ENCODE measurements at places on chromosomes 12 and 14.

GRCh38 chr12:68861890-68862289 is 53.9 kb downstream of the MDM2 start:
- no peak for DNase-seq

- DNase-seq: no peak
Measured at GRCh38 chr12:99004799-99005466, 359.8 kb downstream of the APAF1 start.

GRCh38 chr14:87852107-87852506 is 140.9 kb downstream of the GALC start:
- no peak for DNase-seq

DNA sequence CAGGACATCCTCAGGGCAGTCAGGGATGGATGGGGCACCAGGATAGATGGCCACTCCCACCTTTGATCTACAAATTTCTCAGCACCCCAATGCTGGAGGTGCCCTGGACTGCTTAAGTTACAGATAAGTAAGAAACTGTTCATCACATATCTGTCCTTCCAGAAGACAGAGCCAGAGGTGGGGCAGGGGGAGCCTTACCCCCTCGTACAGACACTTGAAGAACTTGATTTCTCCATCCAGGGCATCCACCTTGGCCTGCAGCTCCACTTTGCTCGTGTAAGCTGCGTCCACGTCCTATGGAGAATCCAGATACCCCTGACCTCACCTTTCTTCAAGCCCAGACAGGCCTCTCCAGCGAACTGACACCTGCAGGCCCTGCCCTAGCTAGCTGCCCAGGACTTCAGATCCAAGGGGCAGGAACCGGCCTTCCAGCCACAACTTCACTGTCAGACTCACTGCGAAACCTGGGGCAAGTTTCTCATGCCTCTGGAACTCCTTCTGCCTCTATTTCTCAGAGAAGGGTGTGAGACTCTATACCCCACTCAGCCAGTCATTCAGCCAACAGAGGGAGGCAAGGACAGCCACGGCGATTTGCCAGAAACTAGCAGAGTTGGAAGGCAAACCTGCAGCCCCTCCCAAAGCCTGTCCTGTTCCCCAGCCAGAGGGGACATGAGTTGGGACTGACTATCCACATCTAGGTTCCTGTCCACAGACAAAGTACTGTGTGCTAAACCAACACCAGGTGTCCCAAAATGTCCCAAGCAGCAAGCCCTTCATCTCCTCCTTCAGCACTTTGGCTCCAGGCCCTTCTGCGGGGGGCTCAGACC is 3.8 kb downstream of the KRT73 start:
- DNase-seq: no peak

GRCh38 chr12:117857632-117858612 is 110.9 kb downstream of the KSR2 start:
- no peak for DNase-seq

- no peak for DNase-seq
Measured at GRCh38 chr12:102824218-102824835, 92.7 kb downstream of the PAH start.

GRCh38 chr12:24522736-24523135 is 426.2 kb downstream of the BCAT1 start:
- DNase-seq: no peak

DNA sequence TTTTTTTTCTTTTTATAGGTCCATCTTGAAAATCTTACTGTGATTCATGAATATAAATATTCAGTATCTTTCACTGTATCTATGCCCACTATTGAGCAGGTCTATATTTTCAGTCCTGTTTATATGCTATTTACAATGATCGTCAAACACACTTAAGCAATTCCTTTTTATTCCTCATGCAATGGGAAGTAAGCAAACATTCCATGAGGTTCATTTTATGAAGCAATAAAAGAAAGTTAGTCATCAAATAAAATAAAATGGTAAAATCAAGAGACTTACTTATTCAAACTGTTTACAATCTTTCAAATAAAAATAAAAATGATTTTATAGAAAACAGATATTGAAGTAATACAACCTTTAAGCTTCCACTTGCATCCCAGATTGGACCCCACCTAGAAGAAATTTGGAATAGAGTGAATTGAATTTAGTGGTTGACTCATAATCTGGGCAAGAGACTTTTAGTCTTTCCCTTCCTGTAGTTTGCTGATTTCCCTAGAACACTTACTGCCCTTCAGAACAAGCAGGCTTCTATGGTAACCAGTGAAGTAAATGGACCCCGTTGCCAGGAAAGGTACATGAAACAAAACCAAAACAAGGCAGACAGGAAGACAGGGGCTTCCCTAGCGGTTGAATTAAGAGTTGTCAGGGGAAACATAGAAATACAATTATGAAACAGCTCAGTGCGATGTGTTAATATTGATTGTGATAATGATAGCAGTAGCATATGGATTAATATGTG is 241.0 kb upstream of the ATP2B1 start:
- DNase-seq: no peak

DNA sequence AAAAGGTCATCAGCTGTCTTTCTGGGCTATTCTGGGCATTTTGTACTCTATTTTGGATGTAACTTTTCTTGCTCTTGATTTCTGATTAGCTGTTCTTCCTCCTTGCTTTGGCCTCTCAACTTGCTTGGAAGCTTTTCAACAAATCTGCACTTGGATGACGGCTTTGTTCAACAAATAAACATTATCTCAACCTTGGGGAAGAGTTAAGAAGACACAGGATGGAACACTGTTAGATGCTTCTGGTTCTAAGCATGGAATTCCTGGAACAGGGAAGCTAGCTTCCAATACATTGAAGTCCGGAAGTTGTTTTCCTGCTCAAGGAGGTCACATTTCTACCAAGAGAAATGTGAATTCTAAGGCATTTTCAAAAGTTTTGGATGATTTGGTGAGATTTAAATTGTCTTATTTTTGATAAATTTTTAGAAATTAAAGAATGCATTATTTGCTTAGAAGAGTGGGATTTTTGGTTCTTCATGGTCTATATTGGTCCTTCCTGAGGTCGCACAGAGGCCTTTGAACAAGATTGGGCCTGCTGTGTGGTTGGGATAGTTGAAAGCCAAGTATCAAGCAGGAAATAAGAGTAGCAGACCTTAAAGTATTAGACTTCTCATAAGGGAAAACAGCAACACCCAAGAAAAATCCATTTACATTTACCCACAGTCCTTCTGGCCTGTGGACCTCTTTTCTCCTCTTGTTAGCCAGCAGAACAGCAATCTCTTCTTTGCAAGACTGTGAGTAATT is 59.2 kb downstream of the PPFIBP1 start:
- DNase-seq: no peak

GRCh38 chr12:58419196-58419760 is 477.9 kb downstream of the ATP23 start:
- DNase-seq: no peak

GRCh38 chr12:40561395-40561966 is 130.8 kb upstream of the CNTN1 start:
- no peak for DNase-seq

GRCh38 chr14:61419201-61419600 is 97.8 kb downstream of the PRKCH start:
- no peak for DNase-seq

DNA sequence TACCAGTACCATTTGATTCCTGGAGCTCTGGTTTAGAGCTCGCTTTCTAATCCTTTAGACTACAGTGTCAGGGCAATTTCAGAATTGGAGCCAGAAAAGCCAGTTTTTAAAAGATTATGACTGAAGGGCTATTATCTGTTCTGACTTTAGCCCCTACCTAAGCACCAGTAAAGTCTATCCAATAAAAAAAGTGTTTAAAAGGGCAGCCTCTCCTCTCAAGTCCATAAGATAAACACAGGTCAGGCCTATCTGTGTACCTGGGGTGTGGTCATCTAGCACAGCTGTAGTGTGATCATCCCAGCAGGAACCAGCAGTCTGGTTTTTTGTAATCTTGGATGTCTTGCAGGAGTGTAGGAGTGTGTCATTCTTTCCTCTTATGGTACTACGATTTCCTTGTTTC is 6.6 kb downstream of the APPL2 start:
- no peak for DNase-seq

DNA sequence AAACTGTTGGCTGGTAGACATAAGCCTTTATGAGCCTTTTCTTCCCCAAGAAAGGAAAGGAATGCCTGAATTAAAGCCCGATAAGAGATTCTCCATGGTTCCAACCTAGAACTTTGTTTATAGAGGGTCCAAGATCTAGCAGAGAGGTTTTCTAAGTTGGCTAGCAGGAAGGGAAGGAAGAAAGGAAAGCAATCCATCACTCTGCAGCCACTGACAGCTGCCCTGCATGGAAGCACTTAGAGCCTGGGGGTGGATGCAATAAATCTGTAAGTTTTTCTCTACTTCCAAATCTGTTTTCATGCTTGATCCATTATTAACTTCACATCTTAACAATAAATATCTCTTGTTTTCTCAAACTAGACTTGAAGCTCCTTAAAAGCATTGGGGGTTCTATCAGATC is 224.4 kb downstream of the KSR2 start:
- DNase-seq: no peak

DNA sequence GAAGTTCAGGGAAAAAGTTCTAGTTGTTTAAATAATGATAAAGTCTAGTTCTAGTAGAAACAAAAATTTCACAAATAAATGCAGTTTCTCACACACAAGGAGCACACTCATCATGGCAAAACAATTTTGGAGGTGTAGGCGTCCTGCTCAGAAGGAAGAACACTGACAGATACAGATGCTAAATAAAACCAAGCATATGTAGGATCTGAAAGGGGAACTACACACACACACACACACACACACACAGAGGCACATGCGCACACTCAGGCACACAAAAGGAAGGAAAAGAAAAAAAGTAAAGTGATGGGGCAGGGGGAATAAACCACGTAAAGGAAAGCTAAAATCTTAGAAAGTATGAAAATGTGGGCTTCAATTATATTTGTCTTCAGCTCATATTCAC is 117.7 kb downstream of the SOX5 start:
- DNase-seq: no peak

- no peak for DNase-seq
Measured at GRCh38 chr12:79367032-79367589, 323.7 kb downstream of the PAWR start.
